Neural crest cell (in vitro differentiated cells): ENCODE measurements at places on chromosomes 3 and 15.

GRCh38 chr3:127542441-127542952, 48.0 kb downstream of the TPRA1 start:
- no peaks in the 10 kb centered on the region for H3K27me3 ChIP-seq
- no peaks in the 10 kb centered on the region for H3K36me3 ChIP-seq
- peaks cover 25% of the 10 kb centered on the region for H3K4me1 ChIP-seq
- no peak overlapping the region for H3K4me3 ChIP-seq
- no peak for DNase-seq

- no peak overlapping the region for H3K27ac ChIP-seq
- DNase-seq, result no peak
- H3K4me3 ChIP-seq, result no peak overlapping the region
- H3K27me3 ChIP-seq, result no peaks in the 10 kb centered on the region
These were observed 82.1 kb downstream of the DUT start for GRCh38 chr15:48413304-48413703.

DNA sequence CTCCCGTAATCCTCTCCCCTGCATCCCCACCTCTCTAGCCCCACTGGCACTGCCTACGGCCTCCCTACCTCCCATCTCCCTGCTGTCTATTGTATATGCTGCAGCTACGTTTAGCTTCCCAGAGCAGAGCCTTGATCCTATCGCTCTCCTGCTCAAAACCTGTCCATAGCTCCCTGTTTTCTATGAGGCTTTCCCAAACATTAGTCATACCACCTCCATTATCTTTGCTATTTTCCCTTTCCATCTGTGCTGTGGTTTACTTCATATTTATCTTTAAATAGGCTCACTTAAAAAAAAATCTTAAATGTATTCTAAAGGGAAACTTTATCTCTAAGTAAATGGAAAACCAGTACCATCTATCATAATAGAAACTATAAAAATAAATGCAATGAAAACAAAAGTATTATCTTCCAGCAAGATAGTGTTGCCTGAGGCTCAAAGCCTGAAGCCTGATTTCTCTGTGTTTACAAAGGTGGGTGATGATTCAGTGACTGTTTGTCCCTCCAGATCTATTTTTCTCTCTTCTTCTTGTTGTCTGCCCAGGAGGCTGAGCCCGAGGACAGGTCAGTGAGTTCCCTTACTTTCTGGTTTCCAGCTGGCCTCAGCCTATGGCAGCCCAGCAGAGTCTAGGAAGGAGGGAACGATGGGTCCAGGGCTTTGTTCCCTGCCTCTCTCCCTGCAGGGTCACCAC, 397.1 kb upstream of the CFAP20DC start:
- H3K36me3 ChIP-seq, result no peaks in the 10 kb centered on the region
- H3K27me3 ChIP-seq, result no peaks in the 10 kb centered on the region
- H3K4me3 ChIP-seq, result no peak overlapping the region
- H3K4me1 ChIP-seq, result peaks cover 17% of the 10 kb centered on the region
- H3K27ac ChIP-seq, result no peak overlapping the region
- DNase-seq, result no peak

DNA sequence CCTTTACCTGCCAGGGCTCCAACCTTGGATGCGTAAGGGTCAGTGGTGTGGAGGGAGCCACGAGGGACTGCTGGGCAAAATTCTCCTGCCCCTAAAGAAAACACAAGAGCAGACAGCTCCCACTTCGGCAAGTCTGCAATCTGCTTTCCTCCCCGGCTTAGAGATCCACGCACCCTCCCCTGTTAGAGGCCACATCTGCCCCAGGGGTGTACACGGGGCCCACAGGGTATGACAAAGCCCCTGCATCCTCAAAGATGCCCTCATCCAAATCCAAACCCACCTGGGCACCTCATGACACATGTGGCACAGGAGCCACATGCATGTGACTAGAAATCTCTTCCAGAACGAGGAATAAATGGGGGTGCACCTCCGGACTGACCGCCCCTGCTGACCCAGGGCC, 25.5 kb downstream of the ZXDC start:
- H3K4me1 ChIP-seq, result peaks cover 11% of the 10 kb centered on the region
- no peak overlapping the region for H3K4me3 ChIP-seq
- H3K27me3 ChIP-seq, result no peaks in the 10 kb centered on the region
- no peak overlapping the region for H3K27ac ChIP-seq
- H3K36me3 ChIP-seq, result peaks cover 4% of the 10 kb centered on the region

DNA sequence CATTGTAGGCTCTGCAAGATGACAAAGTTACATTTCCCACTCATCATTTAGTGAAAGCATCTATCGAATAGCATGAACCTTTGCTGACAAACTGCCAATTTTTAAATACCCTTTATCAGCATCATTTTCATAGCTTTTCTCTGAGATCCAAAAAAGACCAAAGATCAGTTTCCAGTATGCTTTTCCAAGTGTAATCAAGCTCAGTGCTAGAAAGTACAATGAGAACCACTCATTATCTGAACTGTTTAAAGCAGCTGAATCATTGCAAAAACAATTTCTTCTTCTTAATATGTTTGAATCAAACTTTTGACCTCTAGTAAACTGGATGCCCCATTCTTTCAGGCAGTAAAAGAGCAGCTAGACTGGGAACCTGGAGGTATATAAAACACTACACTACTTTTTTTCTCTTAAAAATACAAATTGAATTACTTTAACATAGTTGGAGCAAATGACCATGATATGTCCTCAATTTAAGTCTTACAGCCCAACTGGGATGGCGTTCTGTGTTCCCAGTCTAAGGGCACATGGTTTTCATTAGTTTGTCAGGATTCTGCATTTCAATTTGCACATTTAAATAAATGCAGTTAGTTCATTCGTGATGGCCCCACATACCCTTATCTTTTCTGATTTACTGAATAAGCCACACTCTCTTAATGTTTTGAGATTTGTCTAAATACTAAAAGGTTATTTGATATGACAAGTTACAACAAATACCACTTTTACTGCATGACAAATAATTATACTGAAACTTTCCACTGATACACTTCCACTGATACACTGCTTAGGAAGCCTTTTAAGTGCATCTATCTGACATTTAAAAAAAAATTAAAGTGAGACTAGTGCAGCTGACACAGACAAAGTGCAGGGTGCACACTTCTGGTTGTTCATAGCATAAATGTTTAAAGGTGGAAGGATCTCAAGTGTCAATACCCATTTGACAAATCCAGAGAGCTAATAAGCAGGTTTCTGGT, 146.0 kb upstream of the FRMD4B start:
- H3K36me3 ChIP-seq, result no peaks in the 10 kb centered on the region
- DNase-seq, result no peak
- no peaks in the 10 kb centered on the region for H3K27me3 ChIP-seq
- no peak overlapping the region for H3K4me3 ChIP-seq
